ENCODE measurements at places on chromosomes 3 and 15. TPM values are rescaled to one million over a fixed set of nuclear protein-coding genes. Genes with fewer than 3 reads are reported as not detected.
A peak's percentile ranks its signal among the peaks of the same experiment; 100 is the strongest.

GRCh38 chr15:45443645-45444044 is 65.3 kb upstream of the GATM start:
- no peak for DNase-seq

DNA sequence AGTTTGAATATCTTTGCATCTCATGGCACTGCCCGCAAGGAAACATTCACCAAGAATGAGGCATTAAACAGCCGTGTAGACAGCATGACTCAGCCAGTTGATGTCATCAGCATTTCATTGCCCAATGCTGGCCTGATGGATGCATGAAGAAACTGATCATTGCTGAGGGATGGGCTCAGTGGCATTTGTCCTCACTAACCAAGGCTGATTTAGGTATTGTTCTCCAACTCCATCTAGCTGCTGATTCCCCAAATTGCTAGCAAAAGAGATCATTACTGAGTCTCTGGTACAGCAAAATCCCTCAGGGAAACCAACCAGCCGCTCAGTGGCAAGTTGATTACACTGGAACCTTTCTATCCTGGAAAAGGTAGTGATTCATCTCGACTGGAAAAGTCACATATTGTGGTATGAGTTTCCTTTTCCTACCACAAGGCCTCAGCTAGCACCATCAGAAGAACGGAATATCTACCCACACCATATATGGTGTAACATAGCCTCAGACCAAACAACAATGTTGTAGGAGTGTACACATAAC is 186.5 kb upstream of the GAP43 start:
- DNase-seq: no peak

Gene FBXO40
- total RNA-seq: not detected

DNA sequence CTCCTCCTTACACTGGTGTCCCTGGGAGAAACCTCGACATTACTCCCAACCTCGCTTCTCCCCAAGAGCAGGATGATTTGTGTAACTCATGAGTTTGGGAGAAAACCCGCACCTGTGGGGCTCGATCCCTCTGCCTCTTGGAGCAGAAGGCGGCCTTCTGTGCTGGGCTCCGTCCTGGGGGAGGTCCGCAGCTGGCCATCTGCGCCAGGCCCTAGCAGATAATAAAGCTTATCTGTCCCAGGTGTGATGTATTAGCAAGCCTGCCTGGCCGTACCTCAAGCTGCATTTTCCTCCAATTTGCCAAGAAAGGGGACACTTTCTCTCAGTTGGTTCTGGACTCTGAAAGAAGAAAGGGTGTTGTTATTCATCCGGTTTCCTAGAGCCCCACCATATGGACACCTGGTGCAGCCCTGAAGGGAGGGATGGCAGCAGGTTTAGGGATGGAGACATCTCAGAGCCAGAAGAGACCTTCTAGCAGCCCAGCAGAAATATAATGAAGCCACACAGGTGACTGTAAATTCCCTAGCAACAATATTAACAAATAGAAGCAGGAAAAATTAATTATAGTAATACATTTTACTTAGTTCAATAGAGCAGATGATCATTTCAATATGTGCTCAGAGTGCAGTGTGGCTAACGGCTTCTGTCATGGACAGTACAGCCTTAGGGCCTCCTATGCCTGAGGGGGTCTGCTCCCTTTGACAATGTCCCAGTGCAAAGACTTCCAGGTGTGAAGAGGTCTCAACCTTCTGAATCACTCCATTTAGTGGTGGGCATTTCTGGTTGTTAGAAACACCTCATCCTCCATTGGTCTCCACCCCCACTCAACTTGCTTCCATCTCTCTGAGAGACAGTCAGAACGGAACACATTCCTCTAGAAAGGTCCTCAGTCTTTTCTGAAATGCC is 94.8 kb downstream of the CPN2 start:
- DNase-seq: no peak

Gene ROPN1
- total RNA-seq: not detected

Gene IL17RE
- total RNA-seq: 1.2 TPM

GRCh38 chr3:64138656-64139375 is 86.5 kb downstream of the PRICKLE2 start:
- DNase-seq: no peak

Gene GOLGA6L2
- total RNA-seq: not detected

- no peak for DNase-seq
Observed at GRCh38 chr15:40058476-40059140, 19.6 kb upstream of the SRP14 start.

DNA sequence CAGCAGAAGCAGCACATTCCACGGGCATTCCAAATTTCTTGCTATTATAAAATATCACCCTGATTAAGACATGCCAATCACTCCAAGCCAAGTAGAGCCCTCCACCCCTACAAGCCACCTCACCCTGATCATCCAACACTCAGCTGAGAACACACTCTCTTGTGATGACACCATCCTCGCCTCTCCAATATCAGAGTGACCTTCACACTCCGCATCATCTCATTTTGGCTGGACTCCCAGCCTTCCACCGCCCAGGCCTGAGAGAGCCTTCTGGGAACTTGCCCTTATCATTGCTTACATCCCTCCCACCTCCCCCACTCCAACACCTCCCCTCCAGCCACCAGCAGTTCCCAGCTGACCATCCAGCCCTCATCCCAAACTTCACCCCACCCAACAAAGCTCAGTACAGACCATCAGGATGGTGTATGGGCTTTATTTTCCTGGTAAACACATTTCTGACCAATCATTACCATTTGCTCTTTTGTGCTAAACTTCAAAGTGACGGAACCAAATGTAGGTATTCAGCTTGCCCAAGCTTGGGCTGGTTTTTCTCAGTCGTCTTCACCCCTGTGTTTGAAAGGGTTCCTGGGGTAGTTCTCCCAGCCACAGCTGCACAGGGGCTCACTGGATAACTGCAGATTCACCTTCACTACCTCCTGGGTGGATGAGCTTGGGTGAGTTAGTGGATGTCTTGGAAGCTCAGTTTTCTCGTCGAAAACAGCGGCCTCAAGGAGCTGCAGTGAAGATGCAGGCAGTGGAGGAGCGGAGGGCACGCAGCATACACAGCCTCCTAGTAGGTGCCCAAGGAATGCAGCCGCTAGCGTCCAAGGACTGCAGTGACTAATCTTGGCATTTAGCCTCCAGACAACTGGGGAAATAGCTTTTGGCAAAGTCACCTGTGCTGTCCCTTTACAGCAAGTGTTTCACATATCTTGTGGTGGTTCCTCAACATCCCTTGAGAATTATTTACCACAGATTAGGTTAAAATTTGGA is 115.1 kb downstream of the LIPC start:
- DNase-seq: no peak

GRCh38 chr15:56654624-56655023 is 78.7 kb downstream of the ZNF280D start:
- DNase-seq: no peak

Gene A4GNT
- not detected for total RNA-seq

DNA sequence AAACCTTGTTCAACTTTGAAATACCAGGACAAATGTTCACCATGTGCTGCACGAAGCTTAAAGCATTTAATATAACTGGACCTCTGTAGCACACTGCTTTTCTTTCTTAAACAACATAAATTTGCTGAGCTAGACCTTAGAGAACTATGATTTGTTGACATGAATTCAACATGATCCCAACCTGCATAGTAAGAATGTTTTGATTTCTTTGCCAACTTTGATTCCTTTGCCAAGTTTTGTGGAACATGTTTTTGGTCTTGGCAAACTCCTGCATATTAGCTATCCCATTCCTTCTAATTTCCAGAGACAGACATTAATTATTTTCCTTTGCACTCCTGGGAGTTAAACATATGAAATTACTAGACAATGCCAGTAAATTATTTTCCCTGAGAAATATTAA is 197.2 kb upstream of the RBMS3 start:
- no peak for DNase-seq

GRCh38 chr3:170058127-170058526 is 20.3 kb downstream of the GPR160 start:
- DNase-seq: no peak

- no peak for DNase-seq
Observed at GRCh38 chr3:139135657-139136056, 91.0 kb upstream of the PRR23C start.

Gene SEMA5B
- 10.8 TPM for total RNA-seq

Gene PPM1L
- total RNA-seq: 24.2 TPM

DNA sequence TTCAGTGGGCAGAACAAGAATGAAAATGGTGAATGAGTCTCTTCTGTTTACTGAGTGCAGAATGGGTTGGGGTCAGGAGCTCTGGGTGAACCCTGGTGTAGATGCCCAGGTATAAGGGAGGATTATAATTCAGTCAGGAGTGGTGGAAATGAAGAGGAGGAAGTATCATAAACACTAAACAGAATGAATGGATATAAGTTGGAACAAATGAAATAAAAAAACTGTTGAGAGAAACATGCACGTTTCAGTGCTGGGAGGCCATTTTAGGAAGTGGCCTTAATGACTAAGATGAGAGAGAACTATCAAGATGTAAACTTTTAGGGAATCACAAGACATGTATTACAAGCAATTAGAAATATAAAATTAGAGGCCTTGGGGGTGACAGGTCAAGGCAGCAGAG is 32.8 kb upstream of the LEKR1 start:
- no peak for DNase-seq

Gene KLHL40
- total RNA-seq: 3.5 TPM

DNA sequence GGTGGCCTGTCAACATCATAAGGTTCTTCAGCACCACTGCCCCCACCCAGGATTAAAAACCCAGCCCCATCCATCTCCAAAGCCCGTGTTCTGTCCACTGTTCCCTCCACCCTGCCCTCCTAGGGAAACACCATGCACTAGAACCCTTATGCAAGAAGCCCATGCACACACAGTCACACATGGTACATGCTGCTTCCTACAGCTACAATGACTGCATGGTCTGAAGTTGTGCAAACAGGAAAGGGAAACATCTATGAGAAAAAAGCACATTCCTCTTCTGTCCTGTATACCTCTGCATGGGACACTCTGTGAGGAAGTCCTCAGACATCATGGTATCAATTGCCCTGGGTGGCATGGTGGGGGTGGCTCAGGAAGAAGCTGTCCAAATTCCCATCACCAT is 108.6 kb upstream of the MRPS22 start:
- no peak for DNase-seq

DNA sequence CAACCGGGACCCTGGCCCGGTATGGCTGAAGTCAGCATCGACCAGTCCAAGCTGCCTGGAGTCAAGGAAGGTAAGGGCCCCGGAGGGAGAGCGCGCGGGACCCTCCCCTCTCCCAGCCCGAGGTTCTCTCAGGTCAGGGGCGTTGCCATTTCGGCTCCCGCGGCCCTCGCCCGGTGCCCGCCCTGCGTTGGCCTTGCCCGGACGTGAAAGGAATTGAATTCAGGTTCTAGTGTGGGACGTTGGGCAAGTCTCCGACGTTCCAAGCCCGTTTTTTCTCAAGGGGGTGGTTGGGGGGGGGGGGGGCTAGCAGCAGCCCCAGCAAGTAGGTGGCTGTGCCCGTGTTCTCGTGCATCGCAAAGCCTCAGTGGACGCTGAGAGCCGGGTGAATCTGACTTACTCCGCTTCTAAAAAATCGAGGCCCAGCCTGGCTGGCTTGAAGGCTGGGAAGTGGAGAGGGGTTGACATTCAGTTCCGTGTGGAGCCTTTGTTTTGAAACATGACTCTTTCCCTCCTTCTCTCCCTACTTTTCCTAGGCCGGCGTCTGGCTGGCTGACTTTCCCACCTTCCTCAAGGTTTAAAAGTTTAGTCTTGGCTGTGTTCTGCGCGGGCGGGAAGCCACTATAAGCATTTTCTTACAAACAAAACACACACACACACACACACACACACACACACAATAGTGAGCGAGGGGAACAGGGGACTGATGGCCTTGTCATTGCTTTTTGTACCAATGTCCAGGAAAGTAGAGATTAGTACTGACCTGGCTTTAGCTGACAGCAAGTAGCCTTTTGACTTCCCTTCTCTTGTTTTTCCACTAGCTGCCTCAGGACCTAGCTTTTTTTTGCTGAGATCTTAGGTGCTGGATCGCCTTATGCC is at the start of gene UTS2B:
UTS2B (minus strand) TSS at position 873 of the 876 bp plus-strand sequence. CDS start 48,337 bp downstream, outside the sequence.
- DNase-seq: peak; percentile 36

GRCh38 chr3:102810937-102811336 is 376.1 kb downstream of the ZPLD1 start:
- no peak for DNase-seq

GRCh38 chr3:100093831-100094230 is 20.5 kb downstream of the FILIP1L start:
- DNase-seq: no peak

Gene C3orf85
- not detected for total RNA-seq

- no peak for DNase-seq
Observed at GRCh38 chr3:36784138-36784635, 19.8 kb upstream of the DCLK3 start.

Gene MESP2
- not detected for total RNA-seq

Gene CGGBP1
- total RNA-seq: 138 TPM

DNA sequence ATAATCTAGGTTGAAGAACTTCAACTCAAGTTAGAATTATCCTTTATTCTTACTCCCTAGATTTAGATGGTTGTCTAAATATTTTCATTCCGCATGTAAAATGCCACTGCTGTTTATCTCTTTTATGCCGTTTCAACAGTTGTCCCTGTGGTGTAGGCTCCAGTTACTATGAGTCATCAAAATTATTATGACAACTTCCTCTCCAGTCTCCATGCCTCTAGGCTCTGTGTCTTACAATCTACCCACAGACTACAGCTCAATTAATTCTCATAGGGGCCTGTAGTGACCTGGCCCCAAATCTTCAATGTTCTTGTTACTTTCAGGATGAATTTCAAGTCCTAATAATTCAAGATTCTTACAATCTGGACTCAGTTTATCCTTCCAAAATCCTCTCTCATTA is 105.8 kb upstream of the UNC13C start:
- DNase-seq: no peak

DNA sequence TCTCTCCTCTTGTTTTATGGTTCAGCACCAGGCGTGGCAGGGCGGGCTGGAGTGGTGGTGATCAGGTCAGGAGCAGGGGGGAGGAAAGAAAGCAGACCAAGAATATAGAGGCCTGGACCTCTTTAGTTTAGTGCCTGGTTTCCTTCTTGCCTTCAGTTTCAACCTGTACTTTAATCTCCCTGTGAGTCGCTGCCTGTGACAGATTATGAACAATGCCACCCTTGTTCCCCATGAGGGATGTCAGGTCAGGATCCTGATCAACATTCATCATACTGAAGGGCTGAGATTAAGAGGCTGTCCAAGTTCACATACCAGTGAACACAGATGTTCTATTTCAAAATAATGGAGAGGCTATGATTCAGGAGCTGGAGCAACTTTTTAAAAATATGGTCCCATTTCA is 11.4 kb downstream of the ENTPD3 start:
- DNase-seq: no peak

Gene ARHGAP31
- 16.1 TPM for total RNA-seq

Gene LOXL1
- 56.2 TPM for total RNA-seq

Gene CDC25A
- 3.7 TPM for total RNA-seq

- DNase-seq: no peak
Observed at GRCh38 chr15:40367371-40367685, 9.3 kb downstream of the DISP2 start.

GRCh38 chr15:77035999-77036471 is 34.9 kb downstream of the TSPAN3 start:
- no peak for DNase-seq

Gene EOMES
- total RNA-seq: 0.74 TPM

- DNase-seq: no peak
Observed at GRCh38 chr15:37097144-37097919, 3.0 kb downstream of the MEIS2 start.

Gene ATRIP
- total RNA-seq: 4.7 TPM

GRCh38 chr15:72994534-72995177 is 57.6 kb upstream of the NEO1 start:
- no peak for DNase-seq

Gene TRPM1
- not detected for total RNA-seq
